ENCODE measurements at places on chromosomes 2 and 18. TPM values are rescaled to one million over a fixed set of nuclear protein-coding genes. Genes with fewer than 3 reads are reported as not detected.

GRCh38 chr2:10339647-10340592 is 37.2 kb downstream of the HPCAL1 start:
- no peak for DNase-seq

DNA sequence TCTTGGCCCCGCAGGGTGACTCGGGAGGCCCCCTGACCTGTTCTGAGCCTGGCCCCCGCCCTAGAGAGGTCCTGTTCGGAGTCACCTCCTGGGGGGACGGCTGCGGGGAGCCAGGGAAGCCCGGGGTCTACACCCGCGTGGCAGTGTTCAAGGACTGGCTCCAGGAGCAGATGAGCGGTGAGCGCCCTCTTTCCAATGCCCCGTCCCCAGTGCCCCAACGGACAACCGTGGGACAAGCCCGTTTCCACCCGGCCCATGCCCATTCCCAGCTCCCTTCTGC is 2.6 kb upstream of the CHRND start:
- DNase-seq, result no peak

Gene MYOM1
- 7.4 TPM for polyA plus RNA-seq

GRCh38 chr2:219172231-219173154 is 2.7 kb upstream of the SLC23A3 start:
- no peak for DNase-seq

DNA sequence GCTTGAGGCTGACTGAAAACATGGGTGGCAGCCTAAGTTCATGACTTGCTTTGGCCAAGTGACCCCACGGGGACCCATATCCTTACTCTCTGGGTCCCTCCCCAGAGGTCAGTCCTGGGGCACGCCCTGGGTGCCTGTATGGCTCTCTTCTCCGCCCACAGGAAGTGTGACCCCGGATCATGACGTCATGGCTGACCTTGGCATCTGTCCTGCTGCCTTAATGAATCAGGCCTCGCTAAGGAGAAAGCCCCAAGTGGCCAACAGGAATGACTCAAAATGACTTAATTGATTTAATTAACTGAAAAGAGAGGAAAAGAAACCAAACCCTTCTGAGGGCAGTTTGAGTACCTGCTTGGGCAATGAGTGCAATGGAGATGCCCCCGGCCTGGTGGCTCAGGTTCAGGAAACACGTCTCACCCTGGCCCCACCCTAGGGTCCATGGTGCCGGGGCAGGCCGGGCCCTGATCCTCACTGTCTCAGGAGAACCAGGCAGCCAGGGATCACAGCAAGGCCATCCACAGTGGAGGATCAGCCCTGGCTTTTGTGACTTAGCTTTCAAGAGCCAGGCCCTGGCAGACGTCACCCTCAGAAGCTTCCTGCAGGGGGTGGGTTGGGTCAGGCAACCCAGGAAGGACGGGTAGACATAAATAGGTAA is 112.0 kb downstream of the CYP26B1 start:
- DNase-seq, result no peak

GRCh38 chr2:74439803-74440377 is 1.8 kb downstream of the RTKN start:
- peak; percentile 25 for DNase-seq

GRCh38 chr2:112887964-112888749 is 22.8 kb upstream of the IL37 start:
- DNase-seq, result no peak

- no peak for DNase-seq
These were observed 37.1 kb downstream of the TACR1 start for GRCh38 chr2:75162259-75162658.
